ENCODE measurements at places on chromosomes 5 and 9. TPM values are rescaled to one million over a fixed set of nuclear protein-coding genes. Genes with fewer than 3 reads are reported as not detected.
A peak's percentile ranks its signal among the peaks of the same experiment; 100 is the strongest.

DNA sequence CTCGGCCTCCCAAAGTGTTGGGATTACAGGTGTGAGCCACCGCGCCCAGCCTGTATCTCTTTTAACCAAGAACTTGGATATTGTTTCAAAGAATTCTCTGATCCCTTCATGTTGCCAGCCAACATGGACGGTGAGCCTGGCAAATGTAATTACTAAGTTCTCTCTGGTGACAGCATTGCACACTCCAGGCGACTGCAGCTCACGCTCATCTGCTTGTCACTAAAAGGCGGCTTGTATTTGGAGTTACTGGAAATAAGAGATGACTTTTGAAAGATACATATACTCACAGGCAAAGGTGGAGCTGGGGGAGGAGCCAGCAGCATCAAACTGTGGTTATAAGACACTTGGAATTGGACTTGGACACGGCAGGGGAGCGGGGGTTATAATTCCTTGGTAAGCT, 172.3 kb downstream of the SLIT3 start:
- no peak for DNase-seq

GRCh38 chr5:4875942-4876341, 264.2 kb upstream of the ADAMTS16 start:
- DNase-seq: no peak

DNA sequence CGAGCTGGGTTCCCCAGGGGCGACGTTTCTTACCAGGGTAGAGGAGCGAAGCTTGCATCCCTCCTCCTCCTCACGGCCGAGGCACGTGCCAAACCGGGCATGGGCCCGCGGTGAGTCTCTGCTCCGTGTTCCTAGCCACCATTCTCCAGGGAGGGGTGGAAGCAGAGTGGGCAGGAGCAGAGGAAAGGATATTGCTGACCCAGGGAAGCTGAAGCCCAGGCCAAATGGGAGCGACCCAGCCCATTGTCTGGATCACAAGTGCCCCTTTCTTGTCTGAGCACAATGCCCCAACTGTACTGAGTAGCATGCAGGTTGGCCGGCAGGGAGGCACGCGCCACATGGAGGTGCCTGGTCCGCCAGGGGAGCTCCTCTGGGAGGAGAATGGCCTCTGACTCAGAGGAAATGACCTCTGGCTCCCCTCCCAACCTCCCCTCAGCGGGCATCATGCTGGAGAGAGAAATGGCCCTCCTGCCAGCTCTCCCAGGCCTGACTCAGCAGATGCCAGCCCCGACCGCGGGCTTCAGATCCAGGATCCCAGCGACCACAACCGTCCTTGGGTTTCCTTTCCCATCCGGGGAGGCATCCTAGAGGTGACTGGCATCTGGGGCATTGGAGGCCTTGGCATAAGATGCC, 1.1 kb downstream of the PRR7 start:
- DNase-seq: no peak

- DNase-seq: no peak
Measured at GRCh38 chr9:94779693-94780290, 53.3 kb downstream of the AOPEP start.

DNA sequence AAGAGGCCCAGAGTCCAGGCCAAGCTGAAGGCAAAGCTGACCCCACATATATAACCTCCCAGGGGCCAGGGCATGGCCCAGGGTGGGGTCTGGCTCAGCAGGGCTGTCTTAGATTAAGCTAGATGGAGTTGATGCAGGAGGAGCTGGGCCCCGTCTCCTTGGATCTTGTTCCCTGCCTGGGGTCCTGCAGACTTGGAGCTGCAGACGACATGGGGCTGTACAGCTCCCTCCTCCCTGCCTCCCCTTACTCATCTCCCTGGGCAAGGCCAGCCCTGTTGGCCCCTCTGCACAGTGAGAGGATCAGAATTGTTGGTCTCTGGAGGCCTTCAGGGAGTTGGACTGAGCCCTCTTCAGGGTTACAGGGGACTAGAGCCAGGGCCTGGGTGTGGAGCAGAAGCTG, 134.9 kb downstream of the RGS3 start:
- DNase-seq: no peak

Gene CAAP1
- 10.0 TPM for polyA plus RNA-seq

DNA sequence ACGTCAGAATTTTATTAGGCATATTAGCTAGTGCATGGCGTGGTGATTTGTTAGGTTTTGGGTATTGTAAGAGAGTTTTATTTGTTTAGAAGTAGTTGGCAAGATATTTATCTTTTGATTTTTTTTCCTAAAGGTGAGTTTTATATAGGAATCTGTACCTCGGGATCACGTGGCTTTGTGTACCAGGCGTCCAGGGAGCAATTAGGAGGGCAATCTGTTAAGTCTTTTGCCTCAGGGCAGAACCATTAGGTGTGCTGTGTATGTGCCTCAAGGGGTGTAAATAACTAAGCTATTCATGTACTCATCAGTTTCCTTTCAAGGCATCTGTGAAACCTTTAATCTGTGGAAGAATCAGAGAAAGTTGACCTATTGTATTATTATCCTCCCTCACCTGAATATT, 39.4 kb downstream of the ZSWIM6 start:
- DNase-seq: no peak

GRCh38 chr9:7028591-7028990, 270.8 kb downstream of the KDM4C start:
- DNase-seq: no peak

- peak; percentile 72 for DNase-seq
Measured at GRCh38 chr9:131046581-131047202, 37.7 kb downstream of the LAMC3 start.

Gene CDH18
- polyA plus RNA-seq: 0.03 TPM

Gene PLPPR1
- 1.4 TPM for polyA plus RNA-seq

GRCh38 chr5:40277161-40277906, 402.4 kb upstream of the PTGER4 start:
- DNase-seq: no peak

Gene LPAR1
- 14.0 TPM for polyA plus RNA-seq

DNA sequence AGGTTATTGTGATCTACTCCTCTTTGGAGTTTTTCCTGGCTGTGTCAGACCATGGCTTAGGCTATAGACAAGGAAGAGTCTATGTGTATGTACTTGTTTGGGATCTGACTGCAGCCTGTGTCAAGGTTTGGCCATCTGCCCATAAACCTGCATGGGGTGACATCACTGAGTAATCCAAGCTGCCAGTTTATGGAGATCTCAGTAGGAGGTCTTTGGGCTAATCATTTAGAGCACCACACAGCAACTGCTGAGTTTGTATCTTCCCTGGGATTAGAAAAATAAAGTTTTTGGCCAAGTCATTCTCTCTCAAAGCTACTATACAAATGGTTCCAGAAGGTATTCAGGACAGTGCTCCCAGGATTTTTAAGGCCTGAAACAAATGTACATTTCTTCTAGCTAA, 65.5 kb upstream of the HSPB3 start:
- DNase-seq: peak; percentile 49

DNA sequence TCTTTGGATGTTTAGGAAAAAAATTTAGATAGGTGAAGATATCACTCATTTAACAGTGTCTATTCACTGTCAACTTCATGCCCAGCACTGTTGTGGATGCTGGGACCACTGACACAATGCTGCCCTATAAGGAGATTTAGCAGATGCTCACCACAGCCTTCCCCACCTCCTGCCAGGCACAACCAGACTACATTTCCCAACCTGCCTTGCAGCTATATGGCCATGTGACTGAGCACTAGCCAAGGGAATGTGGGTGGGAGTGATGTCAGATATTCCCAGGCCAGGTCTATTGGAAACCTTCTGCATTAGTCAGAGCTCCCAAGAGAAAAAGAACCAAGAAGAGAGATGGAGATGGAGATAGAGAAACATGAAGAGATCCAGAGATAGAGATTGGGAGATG, 302.6 kb upstream of the TAS2R1 start:
- DNase-seq: no peak

GRCh38 chr5:179872828-179873575, 14.4 kb upstream of the MRNIP start:
- DNase-seq: no peak

GRCh38 chr5:134503088-134503936, 22.2 kb upstream of the JADE2 start:
- peak; percentile 45 for DNase-seq

Gene SPATA31C1
- polyA plus RNA-seq: not detected

- DNase-seq: no peak
Measured at GRCh38 chr5:3006526-3006925, 255.0 kb upstream of the IRX2 start.

Gene RETREG1
- polyA plus RNA-seq: 10.5 TPM

Gene SLC34A3
- 0.12 TPM for polyA plus RNA-seq

DNA sequence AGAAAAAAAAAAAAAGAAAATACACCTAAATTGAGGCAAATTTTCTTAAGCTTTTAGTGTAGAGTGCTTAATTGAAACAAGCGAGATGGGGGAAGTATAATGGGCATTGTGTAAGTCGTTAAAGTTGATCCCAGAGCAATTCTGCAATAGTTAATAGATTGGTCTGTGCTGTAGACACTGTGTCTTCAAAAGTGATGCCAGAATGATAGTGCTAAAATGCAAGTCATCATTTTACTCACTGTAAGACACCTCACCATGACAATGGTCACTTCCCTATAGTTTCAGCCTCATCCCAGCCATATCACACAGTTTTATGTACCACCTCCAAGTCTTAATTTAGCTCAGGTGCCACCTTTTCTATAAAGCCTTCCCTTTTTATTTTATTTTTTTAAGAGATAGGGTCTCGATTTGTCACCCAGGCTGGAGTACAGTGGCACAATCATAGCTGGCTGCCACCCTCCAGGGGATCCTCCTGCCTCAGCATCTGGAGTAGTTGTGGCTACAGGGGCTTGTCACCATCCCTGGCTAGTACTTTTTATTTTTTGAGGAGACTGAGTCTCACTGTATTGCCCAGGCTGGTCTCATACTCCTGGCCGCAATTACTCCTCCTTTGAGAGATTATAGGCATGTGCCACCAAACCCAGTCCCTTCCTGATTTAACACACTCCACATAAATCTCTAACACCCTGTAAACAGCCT, 6.2 kb downstream of the COX7C start:
- no peak for DNase-seq

DNA sequence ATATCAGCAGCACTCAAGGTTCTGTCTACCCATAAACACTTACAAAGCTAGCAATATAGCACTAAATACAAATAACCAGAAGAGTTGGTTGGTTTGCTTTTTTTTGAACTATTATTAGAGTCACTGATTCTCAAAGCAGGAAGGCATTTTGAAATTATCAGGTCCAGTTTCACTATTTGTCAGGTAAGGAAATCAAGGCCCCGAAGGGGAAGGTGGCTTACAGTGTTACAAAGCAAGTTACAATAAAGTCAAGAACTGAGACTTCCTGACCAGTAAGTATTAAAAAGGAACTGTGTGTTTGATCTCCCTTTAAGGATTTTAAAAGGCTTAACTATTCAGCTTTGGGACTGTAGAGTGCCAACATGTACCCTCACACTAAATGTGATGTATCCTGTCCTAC, 10.8 kb downstream of the C5orf15 start:
- no peak for DNase-seq

DNA sequence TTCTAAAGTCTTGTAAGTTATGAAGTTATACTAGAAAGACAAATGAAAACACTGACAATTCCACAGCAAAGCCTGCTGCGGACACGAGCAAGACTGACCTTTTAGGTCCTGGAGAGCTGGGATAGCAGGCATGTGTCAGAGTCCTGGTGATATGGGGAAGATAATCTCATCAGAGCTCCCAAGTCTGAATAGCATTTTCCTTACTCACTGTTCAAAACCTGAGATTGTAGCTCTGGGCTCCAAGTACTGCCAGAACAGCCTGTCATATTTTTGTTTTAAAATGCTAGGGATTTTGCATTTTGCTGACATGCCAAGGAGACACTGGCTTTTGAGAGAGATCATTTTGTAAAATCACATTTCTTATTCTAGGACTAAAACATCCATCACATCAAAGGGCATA, 90.1 kb downstream of the DRD1 start:
- no peak for DNase-seq

Gene FOXD4L4
- polyA plus RNA-seq: 0.08 TPM

GRCh38 chr5:532521-533242, 8.4 kb upstream of the SLC9A3 start:
- DNase-seq: peak; percentile 46

- no peak for DNase-seq
Measured at GRCh38 chr5:122846051-122846550, 688 bp downstream of the SNX24 start.

- DNase-seq: no peak
Measured at GRCh38 chr5:77181596-77182304, 28.7 kb upstream of the PDE8B start.

Gene FOXD4L5
- polyA plus RNA-seq: 0.01 TPM

Gene C5orf58
- 0.05 TPM for polyA plus RNA-seq

Gene CAVIN4
- polyA plus RNA-seq: 0.31 TPM

DNA sequence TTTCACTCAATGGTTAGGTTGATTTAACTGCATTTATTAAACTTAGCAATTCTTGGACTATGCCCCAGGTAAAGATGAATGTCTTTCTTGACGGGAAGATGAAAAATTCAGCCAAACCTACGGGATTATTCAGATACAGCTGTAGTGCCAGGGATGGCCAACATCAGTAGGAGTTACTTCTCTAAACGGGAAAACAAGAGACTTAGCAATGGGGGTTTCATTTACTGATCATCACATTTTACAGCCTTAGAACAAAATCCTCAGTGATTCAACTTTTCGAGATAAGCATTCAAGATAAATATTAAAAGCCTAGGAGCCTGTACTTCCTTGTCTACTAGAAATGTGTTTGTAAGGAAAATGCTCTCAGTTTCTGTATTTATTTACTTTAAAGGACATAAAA, 46.1 kb downstream of the S1PR3 start:
- DNase-seq: no peak

Gene GABRA6
- not detected for polyA plus RNA-seq

DNA sequence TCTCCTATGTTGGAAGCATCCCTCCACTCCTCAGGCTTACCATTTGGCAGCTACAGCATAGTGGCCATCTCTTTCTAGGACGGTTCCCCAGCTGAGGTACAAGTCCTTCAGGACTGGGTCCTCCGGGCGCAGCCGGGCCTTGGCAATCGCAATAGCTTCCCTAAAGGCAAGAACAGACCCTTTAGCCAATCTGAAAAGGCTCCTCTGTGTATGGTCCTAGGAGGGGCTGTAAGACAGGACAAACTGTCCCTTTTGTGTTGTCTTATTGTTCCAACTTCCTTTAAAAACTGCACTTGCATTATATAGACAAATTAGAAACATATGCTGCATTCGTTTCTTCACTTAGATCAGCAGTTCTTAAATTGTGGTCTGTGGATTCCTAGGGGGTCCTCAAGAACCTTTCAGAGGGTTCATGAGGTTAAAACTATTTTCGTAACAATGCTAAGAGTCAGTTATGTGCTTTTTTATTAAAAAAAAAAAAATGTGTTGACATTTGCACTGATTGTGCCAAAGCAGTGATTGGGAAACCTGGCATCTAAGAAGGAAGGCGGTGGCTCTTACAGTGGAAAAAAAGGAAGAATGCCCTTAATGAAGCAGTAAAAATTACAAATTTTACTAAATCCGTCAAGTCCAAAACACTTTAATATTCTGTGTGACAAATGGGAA, 38.7 kb downstream of the GEMIN5 start:
- no peak for DNase-seq
